NT2/D1 (cell line): ENCODE measurements at places on chromosomes 12 and 14.

DNA sequence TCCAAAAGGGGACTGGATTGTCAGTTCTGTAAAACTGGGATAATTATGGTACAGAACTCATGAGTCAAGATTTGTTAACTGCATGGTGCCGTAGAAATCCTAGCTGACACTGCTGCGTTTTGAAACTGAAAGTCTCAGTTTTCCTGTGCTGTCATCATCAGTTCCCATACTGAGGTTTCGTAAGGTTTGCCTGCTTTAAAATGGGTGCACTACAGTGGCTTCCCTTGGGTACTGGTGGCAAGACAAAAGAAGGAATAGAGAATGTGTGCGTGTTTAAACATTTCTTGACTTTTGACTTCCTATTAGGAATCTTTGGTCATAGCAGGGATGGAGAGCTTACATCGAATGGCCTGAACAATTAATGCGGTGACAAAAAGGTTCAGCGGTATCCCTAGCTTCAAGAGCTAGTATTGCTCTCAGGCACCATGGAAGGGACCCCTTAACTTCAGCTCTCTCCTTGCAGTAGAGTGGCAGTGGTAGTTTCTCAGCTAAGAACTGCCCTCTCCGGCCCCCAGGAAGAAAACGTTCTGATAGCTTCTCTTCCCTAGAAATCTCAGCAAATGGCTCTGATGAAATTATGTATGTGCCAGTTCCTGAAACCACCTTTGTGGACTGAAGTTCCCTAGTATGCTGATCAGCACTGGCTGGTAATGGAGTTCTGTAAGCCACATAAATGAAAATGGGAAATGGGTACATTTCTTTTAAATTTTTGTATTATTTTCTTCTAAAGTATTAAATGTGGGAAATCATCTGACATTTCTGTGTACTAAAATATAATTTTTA lies 28.9 kb downstream of the ANO6 start:
- DNase-seq: no peak

GRCh38 chr12:88035907-88036289 lies 6.7 kb upstream of the C12orf50 start:
- DNase-seq: peak; percentile 3

DNA sequence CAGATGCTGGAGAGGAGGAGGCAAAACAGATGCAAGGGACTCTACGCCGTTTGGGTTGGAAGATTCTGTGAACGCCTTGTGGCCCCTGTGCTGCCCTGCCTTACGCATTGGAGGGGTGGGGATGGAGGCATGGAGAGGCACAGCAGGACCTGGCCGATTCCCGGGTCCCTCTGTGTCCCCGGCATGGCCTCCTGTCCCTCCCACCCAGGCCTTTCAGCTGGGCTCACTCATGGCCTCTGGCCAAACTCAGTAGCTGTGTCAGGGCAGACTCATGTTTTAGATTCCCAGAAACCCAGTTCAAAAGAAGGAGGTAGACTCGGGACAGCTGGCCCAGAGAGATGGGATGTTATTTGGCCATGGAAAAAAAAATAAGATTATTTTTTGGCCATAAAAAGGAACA lies 40.1 kb downstream of the TESC start:
- DNase-seq: no peak

DNA sequence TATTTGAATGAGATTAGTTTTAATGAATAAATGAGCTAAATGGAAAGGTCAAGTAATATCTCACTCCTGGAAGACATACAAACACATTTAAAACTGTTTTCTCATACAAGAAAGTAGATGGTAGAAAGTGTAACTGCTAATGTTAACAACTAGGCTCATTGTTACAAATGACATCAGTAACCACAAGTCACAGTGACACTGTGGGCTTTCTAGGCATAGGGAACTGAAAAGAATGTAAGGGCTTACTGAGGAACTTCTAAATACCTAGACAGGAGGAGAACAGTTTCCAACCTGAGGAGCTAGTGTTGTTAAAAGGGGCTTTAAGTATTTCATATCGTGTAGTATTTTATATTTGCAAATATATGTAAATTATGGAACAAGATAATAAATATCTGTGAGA lies 17.5 kb upstream of the ERGIC2 start:
- no peak for DNase-seq

DNA sequence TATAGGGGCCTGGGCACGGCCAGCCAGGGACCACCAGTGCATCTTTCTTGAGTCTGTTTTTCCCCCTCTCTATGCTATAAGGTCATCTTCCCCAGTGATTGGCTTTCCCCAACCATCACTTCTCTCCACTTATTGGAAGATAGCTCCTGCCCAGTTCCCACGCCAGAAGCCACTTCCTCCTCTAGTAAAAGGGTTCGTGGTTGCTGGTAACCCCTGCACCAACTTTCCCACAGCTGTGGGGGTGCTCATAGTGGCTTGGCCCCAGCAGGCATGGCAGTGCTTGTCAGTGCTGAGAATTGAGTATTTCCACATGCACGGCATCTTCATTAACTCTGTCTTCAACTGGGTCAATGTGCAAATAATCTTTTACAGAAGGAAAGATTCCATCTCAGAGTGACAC lies 215.4 kb downstream of the FOXN3 start:
- DNase-seq: no peak

- no peak for DNase-seq
Measured at GRCh38 chr14:22412926-22413411, 176.1 kb downstream of the DAD1 start.

- peak; percentile 77 for DNase-seq
Measured at GRCh38 chr12:10562306-10562933, 51.0 kb downstream of the MAGOHB start.

- no peak for DNase-seq
Measured at GRCh38 chr12:65532162-65532561, 253.7 kb downstream of the MSRB3 start.

GRCh38 chr12:79514730-79515529 lies 175.8 kb downstream of the PAWR start:
- no peak for DNase-seq

- no peak for DNase-seq
Measured at GRCh38 chr14:39454906-39455539, 22.8 kb upstream of the FBXO33 start.

GRCh38 chr12:55624056-55624455 lies 12.6 kb upstream of the OR10P1 start:
- no peak for DNase-seq

DNA sequence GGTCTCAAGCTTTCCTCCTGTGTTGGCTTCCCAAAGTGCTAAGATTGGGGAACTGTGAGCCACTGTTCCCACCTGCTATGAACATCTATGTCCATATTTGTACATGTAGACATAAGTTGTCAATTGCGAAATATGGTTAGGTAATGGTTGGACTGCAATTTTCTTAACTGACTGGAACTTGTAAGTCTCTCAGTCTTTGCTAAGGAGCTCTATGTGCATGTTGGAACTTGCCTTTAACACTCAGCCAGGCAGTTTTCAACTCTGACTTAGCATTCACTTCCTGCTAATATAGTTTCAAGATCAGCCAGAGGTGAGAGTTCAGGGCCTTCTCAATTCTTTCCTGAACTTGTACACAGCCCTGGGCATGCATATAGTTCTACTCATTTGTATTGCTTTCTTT lies 44.5 kb upstream of the EEA1 start:
- no peak for DNase-seq

DNA sequence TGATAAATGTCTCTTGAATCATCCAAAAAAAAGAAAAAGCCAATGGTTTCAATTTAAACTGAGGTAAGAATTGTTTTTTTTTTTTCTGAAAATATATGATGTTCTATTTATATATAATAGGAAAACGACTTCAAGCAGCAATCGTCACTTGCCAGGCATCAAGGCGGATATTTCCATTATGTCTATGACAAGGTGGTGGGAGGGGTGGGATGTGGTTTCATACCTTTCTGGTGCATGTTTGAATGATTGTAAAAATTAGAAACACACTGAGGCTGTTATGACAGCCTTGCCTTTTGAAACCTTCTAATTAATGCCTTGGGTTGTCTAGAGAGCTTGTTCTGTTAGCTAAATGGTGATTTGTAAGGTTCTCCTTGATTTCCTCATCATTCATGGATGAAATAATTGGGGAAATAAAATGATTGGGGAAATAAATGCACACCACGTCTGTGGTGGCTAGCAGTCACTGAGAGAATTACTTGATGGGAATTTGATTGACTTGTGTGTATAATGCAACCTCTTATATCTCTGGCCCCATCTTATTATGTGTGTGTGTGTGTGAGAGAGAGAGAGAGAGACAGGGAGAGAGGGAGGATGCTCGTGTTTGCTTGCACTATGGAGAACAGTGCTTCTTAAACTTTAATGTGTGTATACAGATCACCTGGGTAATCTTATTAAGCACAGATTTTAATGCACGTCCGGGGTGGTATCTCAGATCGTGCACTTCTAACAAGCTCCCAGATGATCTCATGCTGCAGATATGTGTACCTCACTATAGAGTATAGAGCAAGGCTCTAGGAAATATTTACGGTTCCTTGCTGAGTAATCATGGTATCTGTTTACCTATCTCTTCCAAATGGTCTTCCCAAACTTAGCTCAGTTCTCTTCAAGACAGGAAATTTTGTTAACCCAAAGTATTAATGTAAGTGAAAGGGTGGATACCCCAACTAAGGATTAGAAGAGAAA lies 502.6 kb downstream of the DIO2 start:
- DNase-seq: no peak
